Fibroblast of skin of abdomen (primary cell): ENCODE measurements at places on chromosomes 6 and 20.
A peak's percentile ranks its signal among the peaks of the same experiment; 100 is the strongest.

DNA sequence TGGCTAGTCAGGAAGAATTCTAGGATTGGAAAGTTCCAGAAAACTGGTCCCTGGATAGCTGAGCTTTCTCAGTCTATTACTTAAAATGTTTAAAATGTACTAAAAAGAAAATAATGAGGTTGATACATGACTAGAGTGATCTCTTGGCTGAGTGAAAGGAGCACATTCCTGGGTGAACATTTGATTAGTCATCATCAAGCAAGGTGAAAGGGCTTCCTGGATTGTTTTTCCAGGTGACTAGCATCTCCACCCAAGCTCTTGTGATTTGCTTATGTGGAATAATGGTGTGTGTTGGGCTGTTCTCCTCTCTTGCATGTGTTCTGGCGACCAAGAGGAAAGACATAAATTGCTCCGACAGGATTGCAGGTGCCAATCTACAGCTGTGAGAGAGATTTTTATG, 42.9 kb downstream of the PKIB start:
- peak; percentile 40 for DNase-seq

GRCh38 chr20:46074006-46074405, 15.8 kb downstream of the NCOA5 start:
- DNase-seq: no peak

GRCh38 chr6:125512621-125513020, 210.9 kb upstream of the HDDC2 start:
- no peak for DNase-seq

DNA sequence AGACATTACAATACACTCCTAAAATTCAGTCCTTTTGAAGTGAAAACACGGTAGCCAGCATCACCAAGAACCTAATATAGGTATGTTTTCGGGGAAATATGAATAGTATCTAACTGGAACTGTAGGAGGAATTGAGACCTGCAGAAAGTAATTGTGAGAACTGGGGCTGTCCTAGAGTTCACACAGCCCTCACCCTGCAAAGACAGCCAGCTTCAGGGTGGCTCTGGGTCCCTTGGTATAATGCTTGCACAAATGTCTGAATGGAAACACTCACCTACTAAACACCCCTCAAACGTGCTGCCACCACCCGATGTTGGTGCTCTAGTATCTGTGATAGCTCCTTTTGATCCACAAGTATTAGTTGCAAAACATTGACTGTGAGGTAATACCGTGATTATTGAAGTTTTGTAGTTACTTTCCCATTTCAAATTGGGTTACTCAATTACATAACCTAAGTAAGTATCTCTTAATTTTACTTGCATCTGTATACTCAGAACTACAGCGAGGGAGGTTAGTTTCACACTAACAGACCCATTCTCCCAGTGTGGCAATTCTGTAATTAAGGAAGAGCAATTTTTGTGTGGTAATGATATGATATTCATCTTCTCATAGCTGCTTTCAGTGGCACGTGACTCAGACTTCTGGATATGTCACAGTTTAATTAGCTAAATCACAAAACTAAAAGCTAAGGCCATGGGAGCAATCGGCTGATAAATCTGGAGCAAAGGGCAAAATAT, 129.5 kb downstream of the INSM1 start:
- DNase-seq: no peak
